ENCODE measurements at places on chromosomes 5 and 9. TPM values are rescaled to one million over a fixed set of nuclear protein-coding genes. Genes with fewer than 3 reads are reported as not detected.

- DNase-seq = no peak
Measured at GRCh38 chr5:57420801-57421200, 61.8 kb downstream of the ACTBL2 start.

- DNase-seq = no peak
Measured at GRCh38 chr5:110561510-110561909, 165.0 kb downstream of the TMEM232 start.

DNA sequence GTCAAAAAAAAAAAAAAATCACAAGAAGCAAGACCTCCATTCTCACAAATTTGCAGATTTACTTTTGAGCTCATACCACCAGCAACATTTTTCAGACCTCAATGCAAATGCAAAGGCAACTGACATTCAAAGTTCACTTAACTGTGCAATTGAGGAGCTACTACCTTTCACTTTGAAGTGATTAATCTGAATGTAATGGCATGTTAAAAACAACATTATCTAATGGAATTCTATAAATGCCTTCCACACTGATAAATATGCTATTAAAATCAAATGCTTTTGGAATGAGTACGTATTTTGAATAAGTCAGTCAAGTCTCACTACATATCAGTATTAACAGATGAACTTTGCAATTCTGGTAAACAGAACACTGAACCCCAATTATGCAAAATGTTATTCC lies 32.3 kb downstream of the UBQLN1 start:
- no peak for DNase-seq

GRCh38 chr5:17448877-17449276 lies 49.2 kb upstream of the TAF11L2 start:
- DNase-seq = no peak

DNA sequence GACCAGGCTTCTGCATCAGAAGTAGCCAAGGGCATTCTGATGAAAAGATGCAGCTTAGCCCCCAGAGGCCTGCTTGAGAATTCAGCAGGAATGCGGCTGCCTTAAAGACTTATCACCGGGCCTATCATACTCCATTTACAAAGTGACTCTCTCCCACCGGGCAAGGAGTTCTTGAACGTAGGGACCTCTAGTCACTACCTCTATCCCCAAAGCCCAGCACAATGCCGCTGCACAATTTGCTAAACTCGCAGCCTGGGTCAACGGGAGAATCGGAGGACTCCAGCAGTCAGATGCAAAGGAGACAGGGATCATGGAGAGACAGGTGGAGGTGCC lies 661 bp downstream of the PDCL start:
- DNase-seq = no peak

USP20 gene
- 11.3 TPM for total RNA-seq

SOX30 gene
- total RNA-seq = 0.09 TPM

PCDHA1 gene
- total RNA-seq = 0.83 TPM
